ENCODE measurements at places on chromosomes 11 and 22. TPM values are rescaled to one million over a fixed set of nuclear protein-coding genes. Genes with fewer than 3 reads are reported as not detected.

- DNase-seq: no peak
These were observed 32.6 kb downstream of the PRDM11 start for GRCh38 chr11:45178890-45179671.

- no peak for DNase-seq
These were observed 76.0 kb downstream of the MYEOV start for GRCh38 chr11:69369945-69370344.

DNA sequence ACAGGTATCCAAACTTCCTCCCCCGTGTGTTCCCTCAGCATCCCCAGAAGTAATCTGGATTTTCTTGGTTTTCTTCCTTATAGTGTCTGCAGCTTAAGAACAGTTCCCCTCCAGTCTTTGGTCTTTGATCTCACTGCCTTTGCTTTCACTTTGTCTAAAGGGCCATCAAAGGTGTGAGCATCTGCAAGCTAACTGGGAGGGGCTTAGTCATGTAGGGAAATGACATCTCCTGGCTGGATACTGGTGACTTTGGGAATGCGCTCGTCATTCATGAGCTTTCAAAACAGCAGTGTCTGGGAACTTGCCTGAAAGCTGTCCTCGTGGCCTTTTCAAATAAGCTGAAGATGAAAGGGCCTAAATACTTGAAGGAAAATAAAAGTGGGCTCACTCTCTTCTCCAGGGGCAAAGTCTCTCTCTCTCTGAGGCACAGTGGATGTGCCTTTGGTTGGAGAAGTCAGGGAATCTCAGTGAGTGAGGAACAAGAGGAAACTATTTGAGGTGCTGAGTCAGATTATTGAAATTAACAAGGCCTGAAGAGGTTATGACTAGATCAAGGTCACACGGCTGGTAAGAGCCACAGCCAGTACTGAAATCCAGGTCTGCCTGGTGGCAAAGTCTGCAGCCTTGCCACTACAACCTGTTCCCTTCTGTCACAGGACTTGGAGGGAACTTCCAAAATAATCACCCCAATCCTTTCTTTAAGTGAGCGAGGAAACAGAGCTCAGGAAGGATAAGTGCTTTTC lies 45.6 kb upstream of the TENM4 start:
- no peak for DNase-seq

- DNase-seq: no peak
These were observed 30.6 kb upstream of the QSER1 start for GRCh38 chr11:32861850-32862577.

DNA sequence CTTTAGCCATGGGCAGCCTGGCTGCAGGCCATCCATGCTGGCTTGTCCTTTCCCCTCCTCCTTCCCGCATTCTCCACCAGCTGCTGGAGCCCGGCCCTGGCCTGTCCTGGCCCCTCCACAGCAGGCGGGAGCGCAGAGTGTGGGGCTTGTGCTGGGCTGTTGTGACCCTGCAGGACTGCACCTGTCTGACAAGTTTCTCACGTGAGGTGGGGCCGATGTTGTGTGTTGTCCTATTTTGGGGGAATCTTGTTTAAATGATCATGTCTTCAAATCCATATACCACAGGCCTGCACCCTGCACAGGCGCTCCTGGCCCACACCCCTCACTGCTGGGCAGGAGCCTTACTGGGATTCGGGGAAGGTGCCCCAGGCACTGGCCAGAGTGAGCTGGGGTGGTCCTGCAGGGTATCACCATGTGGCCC lies 30.4 kb downstream of the TBC1D22A start:
- DNase-seq: no peak

GRCh38 chr22:27799015-27799826 lies 2.3 kb downstream of the MN1 start:
- no peak for DNase-seq

DNA sequence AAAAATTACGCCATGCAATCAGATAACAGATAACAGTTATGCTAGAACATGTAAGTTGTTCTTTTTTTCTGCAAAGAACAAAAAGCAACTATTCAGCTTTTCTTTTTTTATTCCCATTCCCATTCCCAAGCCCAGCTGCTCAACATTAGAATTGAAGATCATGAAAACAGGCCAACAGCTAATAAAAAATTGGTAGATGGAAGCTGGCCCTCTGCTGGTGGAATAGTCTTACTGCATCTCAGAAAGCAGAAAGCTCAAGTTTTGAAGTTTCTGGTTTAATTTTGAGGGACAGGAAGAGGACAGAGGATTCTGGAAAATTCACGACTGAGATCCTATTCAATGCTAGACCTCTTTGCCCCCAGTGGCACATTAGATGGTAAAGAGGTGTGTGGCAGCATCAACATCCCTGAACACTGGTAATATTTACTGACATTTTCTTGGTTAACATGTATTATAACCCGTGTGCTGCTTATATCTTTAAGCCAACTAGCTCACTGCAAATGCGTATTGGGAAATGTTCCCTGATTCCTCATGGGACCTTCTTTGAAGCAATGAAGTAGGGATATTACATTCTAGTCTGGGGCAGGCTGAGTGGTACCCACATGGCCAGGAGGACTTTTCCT lies 591.2 kb downstream of the OPCML start:
- peak; percentile 48 for DNase-seq

- no peak for DNase-seq
These were observed 13.0 kb downstream of the CDC42BPG start for GRCh38 chr11:64831411-64831891.

DNA sequence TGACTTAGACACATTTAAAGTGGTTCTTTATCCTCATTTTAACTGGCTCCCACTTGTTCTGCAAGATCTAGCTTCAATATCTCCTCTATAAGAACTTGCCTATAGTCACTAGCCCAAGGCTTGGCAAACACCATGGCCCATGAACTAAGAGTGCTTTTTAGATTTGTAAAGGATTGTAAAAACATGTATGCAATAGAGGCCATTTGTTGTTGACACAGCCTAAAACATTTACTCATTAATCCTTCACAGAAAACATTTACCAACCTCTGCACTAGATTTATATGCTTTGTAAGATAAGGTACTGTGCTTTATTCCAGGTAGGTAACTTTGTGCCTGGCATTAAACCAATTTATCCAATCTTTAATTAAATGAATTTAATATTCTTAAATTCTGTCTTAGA lies 5.5 kb downstream of the HYLS1 start:
- no peak for DNase-seq

DNA sequence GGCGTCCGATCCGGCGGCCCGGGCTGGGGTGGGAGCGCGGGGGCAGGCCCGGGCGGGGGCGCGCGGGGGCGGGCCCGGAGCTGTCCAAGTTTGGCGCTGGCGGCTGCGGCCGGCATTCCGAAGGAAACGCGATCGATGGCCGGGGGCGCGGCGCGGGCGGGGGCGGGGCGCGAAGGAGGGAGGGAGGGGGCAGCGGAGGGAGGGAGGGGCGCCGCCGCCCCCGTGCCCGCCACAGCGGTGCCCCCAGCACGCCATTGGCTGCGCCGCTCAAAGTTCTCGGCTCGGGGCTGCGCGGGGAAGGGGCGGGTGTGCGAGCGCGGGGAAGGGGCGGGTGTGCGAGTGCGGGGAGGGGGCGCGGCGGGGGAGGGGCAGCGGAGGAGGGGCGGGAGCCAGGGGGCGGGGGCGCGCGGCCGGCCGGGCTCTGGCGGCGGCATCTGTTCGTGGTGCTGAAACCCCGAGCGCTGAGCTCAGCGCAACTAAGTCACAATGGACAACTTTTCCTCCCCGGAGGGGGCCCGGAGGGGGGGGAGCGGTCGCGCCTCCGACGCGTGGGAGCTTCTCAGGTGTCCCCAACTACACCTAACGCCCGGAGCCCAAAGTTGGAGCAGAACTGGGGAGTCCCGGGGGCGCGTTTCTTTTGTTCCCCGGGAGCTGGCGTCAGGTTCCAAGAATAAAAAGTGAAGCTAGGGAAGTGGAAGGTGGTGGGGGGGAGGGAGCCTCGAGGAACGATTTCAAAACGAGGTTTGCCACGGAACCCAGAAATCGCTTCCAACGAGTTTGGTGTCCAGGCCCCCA lies 2.2 kb downstream of the PHF21B start:
- peak; percentile 79 for DNase-seq

DNA sequence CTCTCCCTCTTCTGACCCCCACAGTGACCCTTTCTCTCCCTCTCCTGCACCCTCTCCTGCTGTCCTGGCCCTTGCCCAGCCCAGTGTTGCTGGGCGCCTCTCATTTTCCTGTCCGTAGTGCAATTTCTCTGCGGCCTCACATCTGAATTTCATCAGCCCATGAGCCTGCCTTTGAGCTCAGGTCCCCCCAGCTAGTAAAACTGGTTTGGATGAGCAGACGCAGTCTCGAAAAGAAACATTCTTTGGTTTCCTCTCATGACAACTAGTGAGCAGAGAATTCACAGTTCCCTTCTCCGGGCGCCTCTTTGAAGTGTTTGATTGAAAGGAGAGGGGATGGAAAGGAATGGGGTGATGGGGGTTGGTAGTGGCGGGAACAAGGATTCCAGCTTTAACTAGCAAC lies 126.0 kb upstream of the CADM1 start:
- no peak for DNase-seq

- no peak for DNase-seq
These were observed 174.2 kb downstream of the NTM start for GRCh38 chr11:131544591-131544990.

DNA sequence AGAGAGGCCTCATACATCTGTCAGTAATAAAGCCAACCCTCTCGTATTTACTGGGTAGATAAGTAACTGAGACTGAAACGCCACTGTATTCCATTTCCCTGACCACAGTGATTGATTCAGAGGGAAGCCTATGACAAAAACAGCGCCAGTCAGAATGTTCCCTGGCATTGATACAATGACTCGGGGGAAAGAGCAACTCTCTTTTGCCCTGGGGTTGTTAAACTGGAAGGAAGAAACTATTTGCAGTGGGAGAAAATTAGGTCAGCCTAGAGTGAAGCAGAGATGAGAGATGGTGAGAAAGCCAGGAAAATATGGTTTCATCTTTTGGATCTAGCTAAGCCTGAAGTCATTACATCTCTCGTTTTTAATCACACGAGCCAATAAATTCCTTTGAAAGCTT lies 48.6 kb upstream of the RBFOX2 start:
- DNase-seq: no peak

GRCh38 chr11:8426076-8426475 lies 162.4 kb upstream of the LMO1 start:
- no peak for DNase-seq

GRCh38 chr22:48651981-48652538 lies 1175.6 kb downstream of the BRD1 start:
- DNase-seq: no peak

GRCh38 chr11:120577624-120578363 lies 66.2 kb downstream of the GRIK4 start:
- no peak for DNase-seq

GRCh38 chr11:127474766-127475165 lies 474.2 kb upstream of the KIRREL3 start:
- no peak for DNase-seq

- DNase-seq: no peak
These were observed 115.9 kb downstream of the FBXO7 start for GRCh38 chr22:32590556-32590955.

GRCh38 chr11:106828576-106828975 lies 189.7 kb downstream of the GUCY1A2 start:
- no peak for DNase-seq

GRCh38 chr22:34588871-34589545 lies 476.9 kb upstream of the ISX start:
- no peak for DNase-seq

DNA sequence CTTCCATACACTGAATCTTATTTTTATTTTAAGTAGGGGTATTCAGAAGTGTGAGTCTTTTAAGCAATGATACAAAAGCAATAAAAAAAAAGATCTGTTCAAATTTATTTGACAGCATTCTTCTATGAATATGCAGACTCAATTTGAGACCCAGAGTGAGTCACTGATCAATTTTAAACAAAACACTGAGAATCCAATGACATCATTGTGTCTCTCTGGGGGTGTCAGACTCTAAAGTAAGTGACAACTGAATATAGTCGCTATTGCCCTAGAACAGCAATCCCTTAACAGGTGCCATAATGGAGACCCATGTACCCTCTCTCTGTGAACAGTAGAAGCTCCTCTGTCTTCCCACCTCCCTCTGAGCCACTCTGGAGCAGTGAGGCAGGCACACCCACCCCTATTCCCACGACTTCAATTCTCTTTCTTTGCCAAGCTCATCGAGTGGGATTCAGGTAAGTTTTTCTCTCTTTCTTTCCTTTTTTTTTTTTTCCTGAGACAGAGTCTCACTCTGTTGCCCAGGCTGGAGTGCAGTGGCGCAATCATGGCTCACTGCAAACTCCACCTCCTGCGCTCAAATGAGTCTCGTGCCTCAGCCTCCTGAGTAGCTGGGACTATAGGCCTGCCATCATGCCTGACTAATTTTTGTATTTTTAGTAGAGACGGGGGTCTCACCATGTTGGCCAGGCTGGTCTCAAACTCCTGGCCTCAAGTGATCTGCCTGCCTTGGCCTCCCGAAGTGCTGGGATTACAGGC lies 5.1 kb upstream of the RPS3 start:
- no peak for DNase-seq

GRCh38 chr11:64357904-64358535 lies 942 bp upstream of the RPS6KA4 start:
- no peak for DNase-seq

- no peak for DNase-seq
These were observed 50.4 kb downstream of the FAM83F start for GRCh38 chr22:40044870-40045834.

DNA sequence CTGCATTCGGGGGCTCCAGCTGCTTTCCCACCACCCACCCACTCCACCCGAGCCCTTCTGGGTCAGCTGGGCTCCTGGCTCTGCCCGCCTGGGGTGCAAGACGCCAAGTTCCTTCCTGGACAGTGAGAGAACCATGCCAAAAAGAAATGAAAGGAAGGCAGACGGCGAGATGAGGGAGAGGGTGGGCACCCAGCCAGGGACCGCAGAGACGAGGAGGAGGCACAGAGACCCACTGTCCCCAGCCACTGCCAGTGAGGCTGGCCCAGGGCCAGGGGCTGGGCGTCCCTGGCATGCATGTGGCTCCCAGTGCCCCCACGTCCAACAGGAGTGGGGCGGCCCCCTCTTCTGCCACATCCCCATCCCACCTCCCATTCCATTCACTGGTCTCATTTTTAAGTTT lies 10.8 kb upstream of the CD81 start:
- no peak for DNase-seq

- peak; percentile 43 for DNase-seq
These were observed at the start of gene FIBIN for GRCh38 chr11:26993965-26994457. TSS of gene FIBIN (plus strand) at chr11:26994112. CDS start at chr11:26994527, 415 bp downstream.

DNA sequence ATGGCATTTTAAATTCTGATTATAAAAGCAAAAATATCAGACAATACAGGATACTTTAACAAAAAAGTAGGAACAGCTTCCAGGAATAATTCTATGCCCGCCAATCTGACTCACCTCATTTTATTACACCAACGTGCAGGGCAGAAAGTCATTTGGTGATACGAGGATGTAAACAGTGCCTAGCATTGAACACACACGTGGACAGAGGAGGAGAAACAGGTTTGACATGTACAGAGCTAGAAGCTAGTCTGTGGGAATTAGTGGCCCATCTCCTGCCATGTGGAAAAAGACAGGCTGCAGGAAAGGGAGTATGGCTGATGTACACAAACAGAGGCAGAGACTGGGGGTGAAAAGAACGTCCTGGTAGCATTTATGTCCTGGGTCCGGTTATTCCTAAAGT lies 9.0 kb upstream of the SPINDOC start:
- no peak for DNase-seq

CASP12 gene
- 0.62 TPM for polyA plus RNA-seq

KDM4F gene
- not detected for polyA plus RNA-seq

TMPRSS6 gene
- 0.42 TPM for polyA plus RNA-seq

SORL1 gene
- 34.1 TPM for polyA plus RNA-seq

SAA4 gene
- not detected for polyA plus RNA-seq

DNHD1 gene
- 7.3 TPM for polyA plus RNA-seq

SLC22A12 gene
- polyA plus RNA-seq: 3.1 TPM
